ENCODE measurements at places on chromosomes 4 and X.

DNA sequence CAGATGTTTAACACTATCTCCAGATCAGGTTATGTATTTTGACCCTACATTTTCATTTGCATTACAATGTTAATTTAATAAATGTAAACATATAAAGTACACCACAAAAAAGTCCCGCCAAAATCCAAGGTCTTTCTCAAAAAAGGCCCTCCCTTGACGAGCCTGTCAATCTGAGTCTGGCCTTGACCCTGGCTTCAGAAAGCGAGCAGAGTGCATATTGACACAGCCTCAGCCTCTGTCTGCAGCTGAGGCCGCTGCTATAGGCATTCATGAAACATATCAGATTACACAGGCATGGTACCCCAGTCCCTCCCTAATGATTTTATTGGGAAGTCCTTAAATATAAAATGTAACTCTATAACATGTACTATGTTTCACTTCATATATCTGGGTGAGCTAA, 6.2 kb downstream of the MBNL3 start:
- DNase-seq, result no peak

GRCh38 chr4:8308144-8308543, 38.6 kb downstream of the HTRA3 start:
- DNase-seq, result no peak

GRCh38 chr4:187108845-187109244, 385.2 kb upstream of the FAT1 start:
- no peak for DNase-seq

- DNase-seq, result no peak
Measured at GRCh38 chrX:128800138-128800537, 723.2 kb downstream of the SMARCA1 start.

DNA sequence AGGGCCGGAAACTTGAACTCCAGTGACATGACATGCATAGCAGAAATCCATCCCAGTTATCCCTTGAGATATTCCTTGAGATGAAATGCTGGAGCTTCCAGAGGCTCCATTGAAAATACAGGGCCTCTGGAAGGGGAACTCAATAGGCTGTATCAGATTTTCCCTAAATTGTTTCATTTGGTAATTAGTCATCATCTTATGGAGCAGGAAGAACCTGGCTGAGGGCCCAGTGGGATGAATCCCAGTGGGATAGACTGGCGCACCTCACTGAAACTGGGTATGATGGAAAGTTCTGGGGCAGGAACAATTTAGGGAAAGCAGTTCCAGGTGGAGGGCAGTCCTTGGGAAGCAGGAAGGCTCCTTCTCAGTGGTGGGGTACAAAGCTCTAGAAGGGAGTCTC, 307.8 kb upstream of the DIPK2B start:
- no peak for DNase-seq

DNA sequence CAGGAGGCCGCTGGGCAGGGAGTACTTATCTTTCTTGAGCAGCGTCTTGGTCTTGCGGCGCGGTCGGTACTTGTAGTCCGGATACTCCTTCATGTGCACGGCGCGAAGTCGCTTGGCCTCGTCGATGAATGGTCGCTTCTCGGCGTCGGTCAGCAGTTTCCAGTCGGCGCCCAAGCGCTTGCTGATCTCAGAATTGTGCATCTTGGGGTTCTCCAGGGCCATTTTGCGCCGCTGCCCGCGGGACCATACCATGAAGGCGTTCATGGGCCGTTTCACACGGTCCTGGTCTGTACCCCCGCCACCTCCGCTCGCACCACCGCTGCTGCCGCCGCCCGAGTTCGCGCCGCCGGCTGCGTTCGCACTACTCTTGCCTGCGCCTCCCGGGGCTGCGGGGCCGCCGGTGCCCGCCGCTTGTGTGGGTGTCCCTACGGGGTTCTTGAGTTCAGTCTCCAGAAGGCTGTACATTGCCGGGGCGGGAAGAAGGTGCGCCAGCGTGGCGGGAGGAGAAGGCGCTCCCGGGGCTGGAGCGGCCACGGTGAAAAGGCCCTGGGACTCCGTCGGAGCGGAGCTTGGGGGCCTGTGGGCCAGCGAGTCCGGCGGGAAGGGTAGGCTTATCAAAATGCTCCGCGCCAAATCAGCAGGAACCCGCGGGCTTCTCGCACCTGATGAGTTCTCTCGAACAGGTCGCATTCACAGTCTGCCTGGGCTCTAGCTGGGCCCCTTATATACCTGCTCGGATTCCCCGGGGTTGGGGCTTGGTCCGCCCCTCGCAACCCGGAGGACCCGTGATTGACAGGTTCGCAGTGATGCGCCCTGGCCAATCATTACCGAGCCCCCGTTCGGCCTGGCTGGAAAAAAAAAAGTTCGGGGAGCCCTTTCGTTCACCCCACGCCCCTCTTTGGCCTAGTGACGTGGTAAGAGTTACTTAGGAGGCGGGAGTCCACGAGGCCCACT, at the start of gene SOX3:
SOX3 (minus strand) TSS at position 699 of the 954 bp plus-strand sequence; CDS start at position 690, 9 bp downstream.
- DNase-seq, result no peak

DNA sequence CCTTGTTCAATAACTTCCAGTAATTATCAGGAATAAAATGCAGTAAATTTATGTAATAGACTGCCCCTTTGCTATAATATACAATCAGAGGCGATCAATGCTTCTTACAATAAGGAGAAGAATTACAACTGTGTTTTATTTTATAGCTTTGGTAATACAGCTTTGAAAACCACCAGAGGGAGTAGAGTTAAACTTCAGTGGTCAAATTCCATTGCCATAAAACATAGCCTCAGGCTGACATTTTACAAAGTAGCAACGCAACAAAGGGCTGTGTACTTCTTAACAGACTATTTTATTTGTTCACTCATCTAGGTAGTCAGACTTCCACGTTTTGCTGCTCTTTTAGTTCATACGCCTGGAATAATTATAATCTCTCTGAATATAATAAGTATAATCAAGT, 58.5 kb downstream of the TEX13C start:
- DNase-seq, result no peak

DNA sequence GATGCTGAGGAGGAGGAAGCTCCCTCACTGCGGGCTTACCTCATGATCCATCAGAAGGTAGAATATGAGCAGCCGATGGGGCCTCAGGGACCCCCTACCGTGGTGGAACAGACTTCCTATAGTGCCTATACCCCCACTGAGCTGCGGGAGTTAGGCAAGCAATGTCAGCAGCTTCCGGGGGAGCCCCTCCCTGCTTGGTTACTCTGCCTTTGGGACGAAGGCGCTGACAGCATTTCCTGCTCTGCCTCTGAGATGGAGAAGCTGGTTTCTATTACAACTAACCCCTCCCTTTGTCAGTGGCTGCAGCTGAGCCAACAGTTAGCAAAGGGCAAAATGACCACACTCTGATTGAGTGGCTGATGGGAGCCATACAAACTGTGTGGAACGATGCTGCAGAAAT, 430.7 kb downstream of the IDS start:
- DNase-seq, result no peak

DNA sequence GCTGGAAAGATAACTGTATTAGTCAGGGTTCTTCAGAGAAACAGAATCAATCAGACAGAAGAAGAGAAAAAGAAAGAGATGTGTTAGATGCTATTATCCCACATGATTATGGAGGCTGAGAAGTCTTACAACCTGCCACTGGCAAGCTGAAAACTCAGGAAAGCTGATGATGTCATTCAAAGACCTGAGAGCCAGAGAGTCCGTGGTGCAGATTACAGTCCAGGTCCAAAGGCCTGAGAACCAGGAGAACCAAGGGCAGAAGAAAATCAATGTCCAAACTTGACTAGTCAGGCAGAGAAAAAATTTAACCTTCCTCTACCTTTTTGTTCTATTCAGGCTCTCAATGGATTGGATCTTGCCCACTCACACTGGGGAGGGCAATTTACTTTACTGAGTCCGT, 172.5 kb downstream of the QDPR start:
- no peak for DNase-seq

GRCh38 chr4:112075129-112075753, 70.0 kb upstream of the FAM241A start:
- DNase-seq, result peak; percentile 6

DNA sequence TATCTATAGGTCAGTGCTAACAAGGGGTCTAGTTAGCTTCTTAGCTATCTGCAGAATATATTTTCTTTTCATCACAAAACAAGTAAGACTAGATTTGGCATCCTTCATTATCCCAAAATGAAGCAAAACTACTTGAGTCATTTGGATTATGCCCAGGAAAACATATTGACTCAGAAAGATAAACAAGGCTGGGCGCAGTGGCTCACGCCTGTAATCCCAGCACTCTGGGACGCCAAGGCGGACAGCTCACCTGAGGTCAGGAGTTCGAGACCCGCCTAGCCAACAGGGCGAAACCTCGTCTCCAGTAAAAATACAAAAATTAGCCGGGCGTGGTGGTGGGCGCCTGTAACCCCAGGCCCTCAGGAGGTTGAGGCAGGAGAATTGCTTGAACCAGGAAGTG, 18.0 kb upstream of the MND1 start:
- no peak for DNase-seq

- DNase-seq, result no peak
Measured at GRCh38 chr4:17701882-17702281, 79.5 kb downstream of the FAM184B start.

Measured in stimulated activated naive B cell treated with anti-CD40 and anti-IgM and Interleukin-4, amounts not matched to agents 10 μg/mL and 1 μg/mL and 100 μg/mL, for 72 hours (primary cell).